ENCODE measurements at places on chromosomes 4 and X.

DNA sequence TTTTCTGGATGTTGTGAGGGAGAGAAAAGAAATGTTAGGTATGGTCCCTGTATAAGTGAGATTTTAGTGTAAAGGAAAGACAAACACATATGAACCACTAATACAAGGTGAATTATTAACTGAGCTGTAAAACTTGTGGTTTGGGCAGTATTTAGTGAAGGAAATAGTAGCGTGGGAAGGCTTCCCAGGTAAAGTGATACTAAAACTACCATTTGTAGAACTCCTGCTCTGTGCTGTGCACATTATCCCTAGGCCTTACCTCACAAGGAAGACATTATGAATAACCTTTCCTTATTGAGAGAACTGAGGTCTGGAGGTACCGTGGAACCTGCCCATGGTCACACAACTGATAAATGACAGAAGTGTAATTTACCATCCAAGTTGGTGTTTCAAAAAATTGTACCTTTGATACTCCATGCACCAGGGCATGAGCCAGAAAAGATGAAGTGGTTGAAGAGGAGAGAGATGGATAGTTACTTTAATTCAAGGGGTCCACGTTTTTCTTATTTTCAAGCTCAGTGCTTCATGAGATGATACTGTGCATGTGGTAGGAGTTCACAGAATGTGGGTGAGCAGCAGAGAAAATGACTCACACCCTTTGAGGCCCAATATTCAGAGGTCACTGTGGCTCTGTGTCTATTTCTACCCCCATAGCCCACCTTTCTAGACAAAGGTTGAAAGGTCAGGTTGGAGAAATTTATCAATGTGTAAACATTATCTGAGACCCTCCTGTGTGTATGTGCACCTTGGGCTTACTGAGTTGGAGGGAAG lies 2.6 kb upstream of the VSIG4 start:
- no peak for DNase-seq

DNA sequence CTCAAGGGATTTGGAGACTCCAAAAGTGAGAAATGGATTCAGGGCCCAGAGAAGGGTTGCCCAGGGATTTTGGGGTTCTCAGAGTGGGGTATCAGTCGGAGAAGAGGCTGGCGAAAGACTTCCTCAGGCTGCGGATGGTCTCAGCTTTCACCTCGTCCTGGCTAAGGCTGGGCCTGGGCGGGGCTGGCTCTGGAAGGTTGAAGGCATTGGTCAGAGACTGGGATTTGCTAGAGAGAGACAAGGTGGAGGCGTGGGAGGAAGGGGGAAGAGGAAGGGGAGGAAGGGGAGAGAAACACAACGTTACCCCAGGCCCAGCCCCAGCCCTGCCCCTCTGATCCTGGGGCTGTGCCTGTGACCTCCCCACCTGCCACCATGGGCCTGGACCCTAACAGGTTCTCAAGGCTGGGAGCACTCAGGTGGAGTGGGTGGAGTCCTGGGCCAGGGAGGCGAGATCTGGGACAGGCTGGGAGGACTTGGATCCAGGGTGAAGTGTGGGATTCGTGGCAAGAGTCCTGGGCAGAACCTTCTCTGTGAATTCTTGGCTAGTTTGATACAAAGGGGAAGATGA lies 9.4 kb upstream of the TIMP1 start:
- no peak for DNase-seq

GRCh38 chrX:16654093-16654492 lies 4.1 kb downstream of the S100G start:
- DNase-seq, result no peak

DNA sequence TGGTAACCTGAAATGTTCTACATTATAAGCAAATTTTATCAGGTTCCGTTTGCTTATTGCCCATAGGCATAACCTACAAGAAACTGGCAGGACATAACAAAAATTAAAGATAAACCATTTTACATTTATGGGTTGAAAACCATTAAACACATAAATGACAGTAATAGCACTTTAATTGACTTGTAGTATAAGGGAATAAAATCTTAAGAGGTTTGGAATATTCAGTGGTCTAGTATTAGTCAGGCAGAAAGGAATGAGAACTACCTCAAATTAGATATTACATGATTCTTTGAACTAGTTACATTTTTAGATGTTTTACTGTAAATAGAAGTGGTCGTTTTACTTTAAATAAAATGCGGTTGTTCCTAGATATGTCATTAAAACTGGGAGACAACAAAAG lies 111.9 kb downstream of the ADAMTS3 start:
- DNase-seq, result no peak

- DNase-seq, result no peak
These were observed 22.5 kb downstream of the ZNF41 start for GRCh38 chrX:47460561-47460960.

GRCh38 chrX:49120091-49120490 lies 3.4 kb downstream of the GPKOW start:
- DNase-seq, result no peak

DNA sequence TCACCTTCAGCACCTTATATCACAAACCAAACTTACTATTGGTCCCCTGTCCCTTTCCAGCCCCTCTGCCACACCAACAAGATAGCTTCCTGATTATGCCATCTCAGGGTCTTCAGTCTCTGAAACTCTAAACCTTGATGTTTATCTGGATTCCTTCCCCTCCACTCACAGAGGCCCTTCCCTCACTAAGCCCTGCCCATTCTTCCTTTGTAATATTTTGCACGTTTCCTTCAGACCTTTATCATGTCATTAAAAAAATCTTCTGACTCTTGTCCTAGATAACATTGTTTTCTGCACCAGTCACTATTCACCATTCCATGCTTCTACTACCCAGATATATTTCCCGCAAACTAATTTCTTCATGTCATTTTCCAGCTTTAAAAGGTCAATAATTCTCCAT lies 17.7 kb upstream of the CEP135 start:
- DNase-seq, result no peak

DNA sequence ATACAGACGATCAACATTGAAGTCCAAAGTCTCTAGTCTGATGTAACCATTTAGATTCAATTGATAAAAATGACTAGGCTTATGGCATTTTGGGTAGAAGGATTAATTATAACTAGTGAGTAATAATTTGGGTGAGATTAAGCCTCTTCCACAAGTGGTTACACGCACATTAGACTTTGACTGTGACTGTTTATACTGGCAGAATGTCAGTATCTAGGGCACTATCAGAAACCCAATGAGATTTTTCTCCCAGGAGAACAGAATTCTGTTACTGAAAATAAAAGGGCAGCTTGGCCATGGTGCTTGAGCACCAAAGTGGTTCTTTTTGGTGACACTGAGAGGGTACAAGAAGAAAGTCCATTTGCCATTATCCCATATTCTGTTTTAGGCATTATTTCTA lies 3.3 kb downstream of the PLS3 start:
- DNase-seq, result peak; percentile 44

GRCh38 chr4:87624698-87625097 lies 16.4 kb downstream of the DSPP start:
- DNase-seq, result no peak

- no peak for DNase-seq
These were observed 241.2 kb downstream of the ANK2 start for GRCh38 chr4:113290666-113291065.

- no peak for DNase-seq
These were observed 38.6 kb upstream of the NKAP start for GRCh38 chrX:119982145-119982544.
